ENCODE measurements at places on chromosomes 7 and 10.

DNA sequence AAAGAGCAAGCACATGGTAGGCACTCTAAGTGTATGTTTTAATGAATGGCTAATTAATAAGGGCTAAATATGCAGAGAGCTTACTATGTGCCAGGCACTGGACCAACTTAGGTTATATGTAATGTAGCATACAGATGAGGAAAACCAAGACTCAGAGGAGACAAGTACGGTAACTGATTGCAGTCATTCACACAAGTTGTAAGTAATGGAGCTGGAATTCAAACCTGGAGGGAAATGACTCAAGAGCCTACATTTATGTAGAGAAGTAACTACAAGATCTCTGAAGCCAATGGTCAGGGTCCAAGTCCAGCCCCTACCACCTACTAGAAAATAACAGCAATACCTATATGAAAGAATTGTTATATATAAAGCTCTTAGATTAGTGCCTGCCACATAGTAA is 97.3 kb upstream of the KCNIP2 start:
- no peak for DNase-seq

DNA sequence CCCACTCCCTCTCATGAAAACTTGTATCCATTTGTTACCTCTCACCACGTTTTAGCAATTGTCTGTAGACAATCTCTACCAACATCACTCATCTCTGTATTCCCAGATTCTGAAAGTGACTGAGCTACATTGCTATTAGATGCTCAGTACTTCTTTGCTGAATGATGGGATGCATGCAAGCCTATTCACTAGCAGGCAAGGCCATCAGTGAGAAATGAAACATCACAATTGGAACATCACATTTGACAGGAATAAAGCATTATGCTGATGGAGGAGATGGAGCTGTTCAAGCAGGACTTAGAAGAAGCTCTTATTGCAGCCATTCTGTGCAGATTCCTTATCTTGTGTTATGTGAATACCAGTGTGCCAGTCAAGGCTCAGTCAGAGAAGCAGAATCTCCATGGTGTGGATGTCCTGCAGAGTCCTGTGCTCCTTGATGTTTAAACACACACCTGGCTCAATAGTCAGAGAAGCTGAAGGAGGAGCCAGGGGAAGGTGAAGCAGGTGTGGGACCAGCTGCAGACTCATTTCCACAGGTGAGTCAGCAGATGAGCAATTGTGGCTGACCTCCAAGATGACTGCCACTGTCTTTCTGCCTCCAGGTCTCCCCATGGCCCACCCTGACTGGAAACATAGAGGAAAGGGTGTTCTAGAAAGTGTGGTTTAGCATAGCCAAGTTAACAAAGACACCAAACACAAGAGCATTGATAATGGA is 965.5 kb downstream of the GRID1 start:
- DNase-seq: no peak

GRCh38 chr10:44786286-44786850 is 124.8 kb upstream of the TMEM72 start:
- DNase-seq: no peak

DNA sequence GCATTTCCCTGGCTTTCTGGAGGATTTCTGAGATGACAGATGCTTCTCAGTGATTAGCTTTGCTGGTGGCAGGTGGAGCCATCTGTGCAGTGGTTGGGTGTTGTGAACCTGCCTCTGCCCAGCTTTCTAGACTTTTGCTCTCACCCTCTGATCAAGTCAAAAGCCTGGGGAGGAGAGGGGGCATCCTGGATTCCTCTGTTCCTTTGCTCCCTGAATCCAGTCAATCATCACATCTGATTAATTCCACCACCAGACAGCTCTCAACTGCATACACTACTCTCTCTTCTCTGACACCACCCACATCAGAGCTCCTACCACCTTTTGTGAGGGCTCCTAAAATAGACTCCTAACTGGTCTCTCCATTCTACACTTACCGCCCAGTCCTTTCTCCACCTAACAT is 283.5 kb downstream of the WDR11 start:
- DNase-seq: no peak

DNA sequence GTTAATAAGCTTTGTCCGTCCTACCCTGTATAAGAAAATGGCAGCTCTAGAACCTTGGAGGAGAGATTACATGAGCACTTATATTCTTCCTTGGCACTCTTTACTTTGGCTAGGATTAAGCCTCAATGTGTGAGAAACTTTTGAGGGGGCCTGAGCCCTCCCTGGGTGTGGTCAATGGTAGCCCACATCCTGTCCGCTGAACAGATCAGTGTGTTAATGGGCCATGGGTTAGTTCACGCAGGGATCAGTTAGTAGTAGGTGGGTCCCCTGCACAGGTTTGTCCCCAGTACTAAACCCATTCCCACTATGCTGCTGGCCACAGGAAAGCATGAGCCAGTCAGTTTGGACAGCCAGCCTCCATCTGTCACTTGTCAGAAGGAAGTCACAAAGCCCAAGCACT is 20.2 kb upstream of the IKZF1 start:
- no peak for DNase-seq

GRCh38 chr10:132700156-132701098 is 85.5 kb downstream of the NKX6-2 start:
- DNase-seq: no peak

DNA sequence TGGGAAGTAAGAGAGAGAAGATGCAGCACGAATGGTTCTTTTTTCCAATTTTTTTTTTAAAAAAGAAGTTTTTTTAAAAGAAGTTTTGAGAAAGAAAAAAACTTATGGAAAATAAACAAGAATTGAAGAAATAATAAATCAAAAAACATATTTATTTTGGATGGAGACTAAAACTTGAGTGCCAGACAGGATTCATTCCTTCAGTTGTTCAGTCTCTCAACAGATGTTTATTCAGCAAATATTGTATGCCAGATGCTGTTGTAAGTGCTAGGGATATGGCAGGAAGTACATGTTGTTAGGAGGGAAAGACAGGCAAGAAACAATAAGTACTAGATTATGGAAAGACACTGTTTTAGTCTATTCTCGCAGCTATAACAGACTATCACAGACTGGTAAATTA is 750.7 kb upstream of the PHF14 start:
- DNase-seq: no peak
